ENCODE measurements at places on chromosomes 1 and 21.

GRCh38 chr1:93629101-93630059 lies 52.3 kb downstream of the BCAR3 start:
- no peak for DNase-seq

DNA sequence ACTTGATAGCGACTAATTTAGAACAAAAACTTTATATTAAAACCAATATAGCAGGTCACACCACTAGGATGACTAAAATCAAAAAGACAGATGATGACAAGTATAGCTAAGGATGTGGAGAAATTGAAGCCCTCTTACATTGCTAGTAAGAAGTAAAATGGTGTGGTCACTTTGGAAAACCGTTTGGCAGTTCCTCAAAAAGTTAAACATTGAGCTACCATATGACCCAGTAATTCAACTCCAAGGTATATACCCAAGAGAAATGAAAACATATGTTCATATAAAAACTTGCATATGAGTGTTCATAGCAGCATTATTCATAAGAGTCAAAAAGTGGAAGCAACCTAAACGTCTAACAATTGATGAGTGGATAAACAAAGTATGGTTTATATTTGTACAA lies 13.0 kb upstream of the SERINC2 start:
- DNase-seq, result no peak

GRCh38 chr1:146032631-146033219 lies 11.2 kb upstream of the HJV start:
- DNase-seq, result no peak

GRCh38 chr1:116916002-116916401 lies 6.3 kb downstream of the PTGFRN start:
- no peak for DNase-seq

GRCh38 chr21:36692114-36692834 lies 6.6 kb upstream of the SIM2 start:
- DNase-seq, result no peak

DNA sequence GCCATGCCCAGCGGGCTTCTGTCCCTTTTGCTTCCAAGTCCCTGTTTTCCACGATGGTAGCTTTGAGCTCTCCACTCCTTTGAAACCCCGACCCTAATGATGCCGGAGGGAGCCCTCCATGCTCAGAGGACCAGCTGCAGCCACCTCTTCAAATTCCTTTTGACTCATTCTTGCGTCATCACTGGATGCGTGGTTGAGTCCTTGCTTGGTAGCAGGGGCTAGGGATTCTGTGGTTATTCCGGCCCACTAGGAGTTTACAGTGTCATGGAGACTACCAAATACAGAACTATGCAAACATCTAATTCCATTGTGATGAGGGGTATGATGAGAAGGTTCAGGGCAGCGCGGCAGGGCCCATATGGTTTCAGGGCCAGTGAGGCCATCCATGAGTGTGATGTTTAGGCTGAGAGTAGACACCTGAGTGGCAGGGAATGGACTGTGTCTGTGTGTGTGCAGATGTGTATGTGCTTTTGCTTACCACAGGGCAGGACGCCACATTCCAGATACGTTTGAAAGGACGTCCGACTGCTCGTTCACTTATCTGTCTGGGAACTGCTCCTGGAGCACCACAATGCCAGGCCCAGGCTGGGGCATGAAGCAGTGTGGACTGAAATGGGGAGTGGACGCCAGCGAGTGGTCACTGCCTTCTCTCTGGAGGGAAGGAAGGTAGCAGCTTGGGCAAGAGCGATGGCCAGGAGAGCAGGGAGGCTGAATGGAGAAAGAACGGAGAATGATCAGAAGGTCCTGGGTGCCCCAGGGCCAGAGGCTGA lies 30.4 kb upstream of the ZBTB21 start:
- peak; percentile 81 for DNase-seq
